ENCODE measurements at places on chromosomes 5 and 9. TPM values are rescaled to one million over a fixed set of nuclear protein-coding genes. Genes with fewer than 3 reads are reported as not detected.

Gene OR1L4
- total RNA-seq: not detected

Gene ANKRD34B
- not detected for total RNA-seq

Gene RAI14
- total RNA-seq: 0.41 TPM

DNA sequence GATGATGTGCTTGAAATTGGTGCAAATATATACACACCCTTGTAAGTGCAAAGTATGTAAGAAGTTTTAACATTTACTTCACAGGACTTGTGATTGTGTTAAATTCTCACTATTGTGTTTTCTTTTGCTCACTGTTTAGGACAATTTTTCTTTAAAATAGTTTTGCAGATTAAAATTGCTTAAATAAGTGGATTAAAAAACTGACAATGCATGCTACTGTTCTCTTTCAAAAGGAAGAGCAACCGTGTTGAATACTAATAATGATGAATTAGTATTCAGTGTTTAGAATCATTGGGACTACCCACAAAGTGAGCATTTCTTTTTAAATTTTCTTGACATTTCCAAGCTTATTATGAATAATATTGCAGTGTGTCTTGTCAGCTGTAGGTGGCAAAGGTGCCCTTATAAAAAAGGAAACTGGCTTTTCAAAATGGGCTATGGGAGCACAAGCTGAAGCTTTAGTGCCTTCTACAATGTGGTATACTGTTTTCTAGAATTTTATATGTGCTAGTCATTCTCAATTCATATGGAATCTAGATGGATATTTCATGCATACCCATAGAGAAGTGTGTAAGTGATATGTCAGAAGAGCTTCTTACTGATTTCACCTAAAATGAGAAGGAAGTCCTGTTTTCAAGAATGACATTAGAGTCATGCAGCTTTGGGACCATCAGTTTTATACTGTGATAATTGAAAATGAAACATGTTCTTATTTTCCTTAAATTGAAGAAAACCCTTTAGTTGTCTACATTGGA is 35.4 kb downstream of the SREK1 start:
- no peak for ATAC-seq

GRCh38 chr9:12643686-12644085 is 49.5 kb upstream of the TYRP1 start:
- no peak for ATAC-seq

- ATAC-seq: no peak
Measured at GRCh38 chr9:69759021-69759420, 790 bp downstream of the PTAR1 start.

- no peak for ATAC-seq
Measured at GRCh38 chr5:1129711-1130055, 17.8 kb upstream of the SLC12A7 start.

GRCh38 chr9:128886211-128886891 is 4.4 kb downstream of the LRRC8A start:
- no peak for ATAC-seq

DNA sequence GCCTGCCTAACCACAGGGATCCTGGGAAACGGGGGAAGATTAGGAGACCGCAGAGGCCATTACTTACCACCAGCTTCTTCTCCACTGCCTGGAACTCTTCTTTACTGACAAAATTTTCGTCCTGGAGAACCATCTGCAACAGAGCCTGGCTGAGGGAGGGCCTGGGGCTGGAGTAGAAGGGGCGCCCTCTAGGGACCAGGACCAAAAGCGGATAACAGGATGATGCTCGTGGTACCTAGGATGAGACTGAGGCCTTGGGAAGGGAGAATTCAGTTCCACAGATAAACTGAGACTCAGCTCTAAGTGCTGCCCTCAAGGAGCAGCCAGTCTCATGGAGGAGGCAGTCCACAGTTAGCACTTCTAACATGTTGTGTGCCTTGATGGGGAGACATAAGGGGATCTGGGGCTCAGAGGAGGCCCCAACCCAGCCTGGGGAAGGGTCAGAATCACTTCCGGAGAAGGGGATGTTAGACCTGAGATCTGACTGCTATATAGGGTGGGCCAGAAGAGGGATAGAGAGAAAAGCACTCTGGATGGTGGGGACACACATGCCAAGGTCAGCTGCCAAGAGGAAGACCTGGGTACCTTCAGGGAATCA is 1.2 kb downstream of the SPATA24 start:
- no peak for ATAC-seq

DNA sequence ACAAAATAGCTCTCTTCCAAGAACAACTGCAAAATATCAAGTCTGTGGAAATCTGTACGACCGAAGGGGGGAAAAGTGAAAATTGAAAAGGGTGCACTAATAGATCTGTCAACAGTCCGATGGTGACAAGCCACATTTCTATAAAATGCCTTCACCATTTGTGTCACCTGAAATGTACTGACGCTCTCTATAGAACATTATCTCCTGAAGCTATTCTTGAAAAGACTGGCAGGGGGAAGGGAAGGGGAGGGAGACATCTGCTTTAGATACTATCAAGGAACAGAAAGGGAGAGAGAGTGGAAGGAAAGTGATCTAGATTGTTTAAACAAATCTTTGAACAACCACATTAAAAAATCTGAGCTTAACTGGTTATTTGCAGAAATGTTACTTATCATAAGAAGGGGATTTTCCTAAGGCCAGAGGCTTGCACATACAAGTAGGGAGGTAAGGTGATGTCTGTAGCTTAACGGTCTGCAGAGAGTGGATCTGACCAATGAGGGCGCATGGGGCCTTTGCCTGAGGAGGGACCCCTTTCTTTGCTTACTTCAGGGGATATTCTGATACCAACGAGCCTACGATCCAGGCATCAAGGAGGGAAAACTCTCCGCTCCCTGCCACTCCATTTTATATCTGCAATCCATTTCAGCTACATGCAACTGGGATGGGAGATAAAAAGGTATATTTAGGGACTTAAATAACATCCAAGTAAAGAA is 92.1 kb downstream of the CRB2 start:
- ATAC-seq: no peak

- ATAC-seq: no peak
Measured at GRCh38 chr9:133258061-133259015, 16.7 kb downstream of the ABO start.

GRCh38 chr5:80676706-80677105 is 21.9 kb upstream of the DHFR start:
- ATAC-seq: no peak

Data from activated T-helper 17 cell treated with anti-CD3 and anti-CD28 coated beads, Interleukin-2, amount 50 U/mL, for 72 hours (primary cell).